ENCODE measurements at places on chromosomes 4 and X.

DNA sequence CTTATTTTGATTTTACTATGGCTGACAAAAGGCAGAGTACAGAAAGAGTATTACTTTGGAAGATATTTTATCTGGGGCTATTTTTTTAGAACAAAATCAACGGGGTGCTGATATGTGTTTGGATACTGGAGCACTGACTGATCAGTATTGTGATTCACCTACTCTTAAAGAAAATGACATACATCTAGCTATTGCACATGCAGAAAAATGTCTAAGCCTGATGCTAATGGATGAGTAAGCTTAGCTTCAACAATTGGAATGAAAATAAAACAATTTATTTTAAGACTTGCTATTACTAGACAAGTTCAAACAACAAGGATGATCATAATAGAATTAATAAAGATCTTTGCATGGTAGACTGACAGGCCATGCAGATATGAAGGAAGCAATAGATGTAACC lies 262.0 kb downstream of the PPP1R2C start:
- no peak for DNase-seq

GRCh38 chr4:107618656-107619055 lies 101.4 kb downstream of the PAPSS1 start:
- no peak for DNase-seq

GRCh38 chrX:52213276-52213675 lies 28.6 kb downstream of the MAGED4 start:
- no peak for DNase-seq

DNA sequence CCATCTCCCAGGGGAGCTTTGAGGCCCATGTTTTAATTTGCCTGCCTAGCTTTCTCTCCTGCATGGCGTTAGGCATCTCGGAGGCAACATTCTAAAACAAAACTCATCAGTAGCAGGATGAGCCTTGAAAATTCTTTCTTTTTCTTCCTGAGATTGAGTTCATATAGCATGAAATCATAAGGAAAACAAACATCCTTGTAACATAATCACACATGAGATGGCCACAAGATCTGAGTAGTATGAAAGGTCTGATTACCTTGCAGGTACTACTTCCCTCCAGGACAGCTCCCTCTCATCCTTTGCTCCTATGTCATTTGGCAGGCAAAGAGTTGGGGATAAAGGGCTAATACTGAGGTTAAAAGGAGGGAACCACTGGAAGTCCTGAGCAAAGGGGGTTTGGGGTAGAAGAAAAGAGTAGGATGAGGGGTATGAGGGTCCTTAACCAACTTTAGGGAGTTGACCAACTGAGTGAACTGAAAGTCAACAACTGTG lies 37.5 kb upstream of the CXCL8 start:
- DNase-seq = no peak

DNA sequence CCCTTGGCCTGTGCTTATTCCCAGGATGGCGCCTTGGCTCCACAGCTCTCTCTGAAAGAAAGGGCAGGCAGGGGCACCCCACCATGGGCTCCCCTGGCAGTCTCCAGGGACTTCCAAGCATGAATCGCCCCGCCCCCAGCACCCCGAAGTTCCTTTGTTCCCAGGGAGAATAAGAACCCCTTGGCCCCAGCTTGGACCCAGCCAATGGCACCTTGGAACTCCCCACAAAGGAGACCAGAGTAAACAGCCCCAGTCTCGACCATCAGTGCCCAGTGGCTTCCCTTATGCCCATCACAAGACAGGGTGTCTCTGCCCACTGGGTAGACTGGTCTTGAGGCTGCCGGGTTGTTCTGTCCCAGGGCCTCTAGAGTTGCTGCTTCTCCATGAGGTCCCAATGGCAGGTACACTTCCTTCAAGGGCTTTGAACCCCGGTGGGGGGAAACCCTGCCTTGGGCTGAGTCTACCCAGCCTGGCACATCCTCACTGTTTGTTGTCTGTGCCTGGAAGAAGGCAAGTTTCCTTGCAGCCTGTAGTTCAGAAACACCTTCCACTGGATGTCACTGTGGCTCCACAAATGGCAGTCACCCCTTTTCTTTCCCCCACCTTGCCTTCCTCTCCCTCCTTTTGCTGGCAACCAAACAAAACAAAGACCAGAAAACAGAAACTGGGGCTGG lies 30.8 kb downstream of the NBDY start:
- no peak for DNase-seq

DNA sequence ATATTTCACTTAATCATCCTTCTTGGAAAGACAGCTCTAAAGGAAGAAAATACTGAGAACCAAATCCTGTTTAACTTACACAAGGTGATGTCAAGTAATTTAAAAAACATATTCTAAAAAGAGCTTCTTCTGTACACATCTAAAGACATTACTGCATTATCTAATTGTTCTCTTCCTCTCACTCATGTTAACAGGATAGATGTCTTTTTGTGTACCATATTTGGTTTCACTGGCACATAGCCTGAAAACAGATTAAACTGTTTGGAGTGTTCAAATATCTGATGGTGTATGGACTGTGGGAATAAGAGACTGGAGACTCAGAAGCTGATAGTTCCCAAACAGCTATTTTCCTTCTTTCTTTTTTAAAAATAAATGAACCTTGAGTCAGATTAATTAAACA lies 213.3 kb upstream of the MAB21L2 start:
- DNase-seq = no peak

DNA sequence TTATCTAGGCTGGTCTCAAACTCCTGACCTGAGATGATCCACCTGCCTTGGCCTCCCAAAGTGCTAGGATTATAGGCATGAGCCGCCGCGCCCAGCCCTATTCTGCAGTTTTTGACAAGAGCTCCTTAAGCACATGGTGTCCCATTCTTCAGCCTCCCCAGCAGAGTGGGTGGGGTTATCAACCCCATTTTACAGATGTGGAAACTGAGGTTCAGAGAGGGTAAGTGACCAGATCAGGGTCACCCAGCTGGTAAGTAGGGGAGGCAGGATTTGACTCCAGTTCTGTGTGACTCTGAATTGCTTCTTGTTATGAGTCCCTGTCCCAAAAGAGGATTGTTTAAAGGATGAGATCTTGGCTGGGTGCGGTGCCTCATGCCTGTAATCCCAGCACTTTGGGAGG lies 14.5 kb downstream of the MAN2B2 start:
- no peak for DNase-seq

GRCh38 chr4:150379454-150379853 lies 202.5 kb upstream of the MAB21L2 start:
- no peak for DNase-seq

DNA sequence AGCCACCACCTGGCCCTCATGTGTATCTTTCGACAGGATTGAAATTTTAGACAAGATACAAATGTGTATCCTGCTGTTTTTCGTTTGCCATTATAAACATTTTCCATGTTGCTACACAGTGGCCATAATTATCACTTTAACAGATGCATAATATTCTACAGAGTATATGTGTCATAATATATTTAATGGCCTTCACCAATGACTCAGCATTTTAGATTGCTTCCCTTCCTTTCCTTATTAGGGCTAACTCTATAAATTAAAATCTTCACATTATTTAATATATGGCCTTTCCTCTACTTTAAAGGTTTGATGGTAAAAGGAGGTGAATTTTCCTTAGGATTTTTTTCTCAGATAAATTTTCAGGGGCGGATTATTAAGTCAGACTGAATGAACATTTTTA lies 97.4 kb downstream of the HS6ST2 start:
- DNase-seq = no peak

- no peak for DNase-seq
Measured at GRCh38 chrX:150291014-150291413, 72.1 kb upstream of the MAMLD1 start.

GRCh38 chr4:35052546-35052945 lies 1191.8 kb downstream of the ARAP2 start:
- DNase-seq = no peak

DNA sequence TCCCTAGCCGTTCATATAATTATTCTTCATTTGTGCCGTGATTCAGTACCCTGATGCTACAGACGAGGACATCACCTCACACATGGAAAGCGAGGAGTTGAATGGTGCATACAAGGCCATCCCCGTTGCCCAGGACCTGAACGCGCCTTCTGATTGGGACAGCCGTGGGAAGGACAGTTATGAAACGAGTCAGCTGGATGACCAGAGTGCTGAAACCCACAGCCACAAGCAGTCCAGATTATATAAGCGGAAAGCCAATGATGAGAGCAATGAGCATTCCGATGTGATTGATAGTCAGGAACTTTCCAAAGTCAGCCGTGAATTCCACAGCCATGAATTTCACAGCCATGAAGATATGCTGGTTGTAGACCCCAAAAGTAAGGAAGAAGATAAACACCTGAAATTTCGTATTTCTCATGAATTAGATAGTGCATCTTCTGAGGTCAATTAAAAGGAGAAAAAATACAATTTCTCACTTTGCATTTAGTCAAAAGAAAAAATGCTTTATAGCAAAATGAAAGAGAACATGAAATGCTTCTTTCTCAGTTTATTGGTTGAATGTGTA lies 7.0 kb downstream of the SPP1 start:
- DNase-seq = no peak

- DNase-seq = no peak
Measured at GRCh38 chr4:115781528-115782146, 668.2 kb upstream of the NDST4 start.

DNA sequence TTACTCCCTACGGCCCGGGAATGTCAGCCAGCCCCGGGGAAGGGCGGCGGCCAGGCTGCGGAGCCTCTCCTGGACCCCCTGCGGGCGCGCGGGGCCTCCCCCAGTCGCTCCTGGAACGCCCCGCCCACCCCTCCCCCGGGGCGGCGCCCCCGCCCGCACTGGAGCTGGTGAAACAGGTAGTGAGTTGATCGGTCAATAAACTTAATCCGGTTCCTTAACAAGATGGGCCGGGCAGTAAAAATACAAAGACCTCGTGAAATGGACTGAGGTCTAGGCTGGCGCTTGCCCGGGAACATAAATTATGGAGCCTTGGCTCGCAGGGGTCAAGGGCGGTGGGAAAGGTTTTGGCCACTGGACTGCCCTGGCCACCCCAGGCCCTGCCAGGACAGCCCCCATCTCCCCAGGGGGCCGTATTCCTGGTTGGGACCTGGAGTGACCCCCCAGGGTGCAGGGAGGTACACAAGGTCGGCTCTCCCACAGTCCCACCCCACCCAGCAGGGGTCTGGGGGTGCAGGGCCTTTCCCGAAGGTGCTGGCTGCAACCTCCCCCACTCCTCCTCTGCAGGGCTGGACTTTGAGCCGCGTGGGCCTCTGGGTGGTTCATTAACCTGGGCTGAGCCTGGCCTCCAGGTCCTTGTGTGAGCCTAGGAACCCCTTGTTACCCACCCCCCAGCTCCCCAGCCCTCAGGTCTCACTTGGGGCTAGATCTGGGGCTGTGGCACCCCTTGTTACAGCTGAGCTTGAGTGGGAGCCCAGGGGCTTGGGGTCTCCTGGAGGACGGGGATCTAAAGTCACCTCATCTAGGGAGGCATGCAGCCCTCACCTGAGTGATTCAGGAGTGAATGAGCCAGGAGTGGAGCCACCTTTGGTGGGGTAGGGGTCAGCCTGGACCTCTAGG lies 2.5 kb downstream of the FGFR3 start:
- DNase-seq = no peak

DNA sequence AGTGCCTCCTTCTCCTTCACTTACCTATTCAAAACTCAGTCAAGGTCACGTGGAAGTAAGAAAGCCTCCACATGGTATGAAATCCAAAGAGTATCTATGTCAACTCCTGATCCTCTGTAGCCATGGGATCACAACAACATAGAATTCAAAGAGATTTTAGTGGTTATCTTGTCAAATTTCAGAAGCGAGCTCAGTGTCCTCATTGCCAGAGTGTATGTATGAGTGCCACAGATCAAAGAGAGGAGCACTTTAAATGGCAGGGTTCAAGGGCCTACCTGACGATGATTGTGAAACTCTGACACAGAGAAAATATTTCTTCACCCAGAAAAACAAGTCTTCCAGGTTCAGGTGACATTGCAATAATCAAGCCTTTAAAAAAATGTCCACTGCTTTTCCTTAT lies 1.2 kb upstream of the ACE2 start:
- no peak for DNase-seq

DNA sequence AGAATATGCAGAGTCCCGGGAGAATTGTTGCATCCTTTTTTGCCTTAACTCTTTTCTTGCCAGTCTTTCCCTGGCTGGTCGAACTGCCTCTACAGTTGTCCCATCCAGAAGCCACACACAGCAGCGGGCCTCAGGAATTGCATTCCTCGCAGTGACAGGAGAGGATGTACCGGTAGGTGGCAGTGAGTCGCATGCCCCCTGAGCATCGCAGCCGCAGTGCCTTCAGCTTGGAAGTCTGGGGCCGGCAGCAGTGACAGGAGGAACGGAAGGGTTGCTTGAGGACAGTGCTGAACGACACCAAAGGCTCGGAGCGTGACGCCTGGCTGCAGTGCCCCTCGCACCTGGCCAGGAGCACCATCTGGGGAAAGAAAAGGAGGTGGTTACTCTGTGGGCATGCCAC lies 23.5 kb downstream of the NDP start:
- peak; percentile 20 for DNase-seq

DNA sequence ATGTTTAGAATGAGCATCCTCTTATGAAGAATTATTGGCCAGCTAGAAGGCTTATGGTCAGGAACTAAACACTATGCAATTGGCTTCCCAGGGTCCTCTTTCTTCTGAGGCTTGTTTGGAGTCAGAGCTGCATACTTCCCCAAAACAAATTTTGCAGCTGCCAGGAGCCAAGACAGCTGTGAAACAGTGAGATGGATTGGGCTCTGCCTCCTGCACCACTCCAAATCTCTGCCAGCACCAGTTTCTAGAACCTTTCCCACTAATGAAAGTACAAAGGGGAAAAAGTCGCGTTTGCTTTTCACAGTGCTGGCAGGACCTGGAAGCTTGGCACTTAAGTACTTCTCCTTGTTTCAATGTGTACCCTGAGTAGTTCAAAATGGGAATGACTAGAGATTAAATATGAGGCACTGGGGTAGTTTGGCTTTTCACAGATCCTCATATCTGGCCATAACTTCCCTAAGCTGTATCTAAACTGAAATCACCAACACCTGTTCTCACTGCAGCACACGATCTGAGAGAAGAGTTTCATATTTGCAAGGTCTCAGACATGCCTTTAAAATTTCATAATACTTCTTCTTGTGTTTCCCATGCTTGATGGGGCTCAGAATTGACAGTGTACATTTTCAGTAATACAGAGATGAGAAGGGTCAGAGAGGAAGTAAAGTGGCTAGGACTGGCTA lies 20.7 kb upstream of the AR start:
- DNase-seq = no peak

DNA sequence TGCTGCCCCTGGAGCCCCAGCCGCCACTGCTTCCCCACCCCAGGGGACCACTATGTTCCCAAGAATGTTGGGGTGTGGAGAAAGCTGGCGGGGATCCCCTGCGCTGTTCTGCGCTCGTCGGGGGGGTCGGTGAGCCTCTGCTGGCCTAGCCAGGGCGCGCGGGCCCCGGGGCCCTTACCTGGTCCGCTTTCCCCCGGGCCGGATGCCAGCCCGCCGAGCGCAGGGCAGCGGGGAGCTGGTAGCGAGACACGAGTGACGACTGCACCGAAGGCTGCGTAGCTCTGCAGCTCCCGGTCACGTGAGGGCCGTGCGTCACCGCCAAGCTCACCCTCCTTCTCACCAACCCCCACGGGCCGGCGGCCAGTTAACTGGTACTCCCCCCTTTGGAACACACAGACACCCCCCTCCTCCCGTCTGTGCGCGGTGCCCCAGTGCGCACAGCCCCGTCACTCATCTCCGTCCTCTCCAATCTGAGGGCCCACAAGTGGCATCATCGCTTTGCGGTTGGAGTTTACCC lies at the start of gene BEX1:
Gene BEX1, minus strand, starts transcription at position 254 of the 517 bp plus-strand sequence. CDS start 897 bp downstream, outside the sequence.
- no peak for DNase-seq

- DNase-seq = no peak
Measured at GRCh38 chrX:2664502-2664901, 26.6 kb upstream of the CD99 start.

All from activated CD4-positive, alpha-beta T cell treated with anti-CD3 and anti-CD28 coated beads for 4 hours (primary cell).